ENCODE measurements at places on chromosomes 16 and 17.

- DNase-seq = no peak
These were observed 37.7 kb downstream of the GINS2 start for GRCh38 chr16:85650844-85651628.

DNA sequence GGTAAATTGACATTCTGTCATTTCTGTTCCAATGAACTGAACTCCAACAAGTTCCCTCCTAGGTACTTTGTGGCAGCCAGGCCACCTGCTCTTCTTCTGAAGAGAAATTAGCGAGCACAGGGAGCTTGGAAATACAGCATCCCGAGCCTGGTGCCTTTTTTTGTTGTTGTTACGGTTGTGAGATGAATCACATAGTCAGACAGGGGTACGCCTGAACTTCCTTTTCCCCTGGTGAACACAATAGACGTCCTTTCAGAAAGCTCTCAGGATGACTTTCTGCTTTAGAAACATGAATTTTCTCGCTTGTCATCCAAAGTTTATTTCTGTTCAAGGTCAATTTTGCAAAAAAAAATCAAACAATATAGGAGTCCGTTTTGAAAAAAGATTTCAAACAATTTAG is 53.9 kb upstream of the XYLT1 start:
- no peak for DNase-seq

DNA sequence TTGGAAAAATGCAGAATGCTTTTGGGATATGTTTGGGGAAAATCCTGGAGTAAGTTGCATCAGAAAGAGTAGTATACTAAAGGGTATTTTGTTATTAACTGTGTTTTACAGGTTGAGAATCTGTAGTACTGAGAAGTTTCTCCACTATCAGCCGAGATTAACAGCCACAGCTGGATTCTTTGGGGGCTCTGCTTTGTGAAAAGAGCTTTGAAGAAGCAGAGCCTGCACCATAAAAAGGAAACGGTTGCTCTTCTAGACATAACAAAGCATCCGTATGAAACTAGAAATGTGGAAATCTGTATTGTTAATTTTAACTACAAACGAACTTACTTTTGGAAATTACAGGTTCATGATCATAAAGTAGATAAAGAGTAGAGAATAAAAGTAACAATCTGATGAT is 5.3 kb downstream of the NLK start:
- DNase-seq = no peak

GRCh38 chr17:13003927-13004326 is 13.9 kb downstream of the ELAC2 start:
- DNase-seq = no peak
